Natural killer cell treated with Interleukin-12 subunit alpha and Interleukin-12 subunit beta and Interleukin-15 and Interleukin-18, amount 100 ng/mL, for 72 hours (primary cell): ENCODE measurements at places on chromosomes 7 and 10. TPM values are rescaled to one million over a fixed set of nuclear protein-coding genes. Genes with fewer than 3 reads are reported as not detected.

- H3K4me1 ChIP-seq: peaks cover 53% of the 10 kb centered on the region
- H3K27me3 ChIP-seq: no peaks in the 10 kb centered on the region
- no peak for DNase-seq
- no peak overlapping the region for H3K27ac ChIP-seq
These were observed 54.0 kb downstream of the CCNY start for GRCh38 chr10:35390161-35390840.

- H3K36me3 ChIP-seq: peaks cover 23% of the 10 kb centered on the region
- H3K4me1 ChIP-seq: peaks cover 42% of the 10 kb centered on the region
- H3K27ac ChIP-seq: no peak overlapping the region
- DNase-seq: no peak
- H3K4me3 ChIP-seq: no peak overlapping the region
These were observed 6.6 kb downstream of the YWHAG start for GRCh38 chr7:76352193-76352592.

DNA sequence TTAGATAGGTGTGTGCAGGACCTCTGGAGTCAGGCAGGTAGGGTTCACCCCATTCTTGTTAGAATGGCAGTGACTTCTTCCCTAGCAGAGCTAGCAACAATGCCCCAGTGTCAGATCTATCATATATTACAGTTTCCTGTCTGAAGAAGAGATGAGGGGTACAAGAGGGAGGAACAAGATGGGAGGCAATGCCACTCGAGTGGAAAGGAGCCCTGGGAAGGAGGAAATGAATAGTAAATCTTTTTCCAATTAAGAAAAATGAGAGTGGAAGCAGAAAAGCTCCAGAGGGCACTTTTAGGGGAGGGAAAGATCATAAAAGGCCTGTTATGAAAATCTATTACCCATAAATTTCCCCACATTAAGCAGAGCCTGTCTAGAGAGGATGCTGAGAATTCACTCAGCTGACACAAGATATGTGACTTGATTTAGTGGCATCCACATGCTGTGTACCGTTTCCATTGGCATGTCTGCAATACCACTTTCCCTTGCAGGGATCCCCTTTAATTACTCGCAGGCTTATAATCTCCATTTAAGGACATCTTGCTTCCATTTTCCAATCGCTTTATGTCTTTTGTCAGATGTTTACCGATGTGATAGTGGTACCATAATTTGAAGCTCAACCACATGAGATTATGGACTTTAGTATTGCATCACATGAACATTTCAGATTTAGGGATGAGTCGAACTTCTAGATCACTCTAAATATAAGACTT is 70.0 kb upstream of the AGBL3 start:
- no peaks in the 10 kb centered on the region for H3K4me1 ChIP-seq
- no peak overlapping the region for H3K27ac ChIP-seq
- DNase-seq: no peak
- peaks cover 8% of the 10 kb centered on the region for H3K27me3 ChIP-seq
- no peak overlapping the region for H3K4me3 ChIP-seq

GRCh38 chr7:134477954-134478353 is 19.1 kb upstream of the AKR1B1 start:
- no peak for DNase-seq
- H3K27me3 ChIP-seq: peaks cover 21% of the 10 kb centered on the region
- no peak overlapping the region for H3K27ac ChIP-seq
- H3K36me3 ChIP-seq: no peaks in the 10 kb centered on the region

- H3K27me3 ChIP-seq: no peaks in the 10 kb centered on the region
- no peaks in the 10 kb centered on the region for H3K36me3 ChIP-seq
- no peak overlapping the region for H3K4me3 ChIP-seq
- H3K27ac ChIP-seq: no peak overlapping the region
These were observed 11.6 kb upstream of the FRAT1 start for GRCh38 chr10:97307441-97307840.

DNA sequence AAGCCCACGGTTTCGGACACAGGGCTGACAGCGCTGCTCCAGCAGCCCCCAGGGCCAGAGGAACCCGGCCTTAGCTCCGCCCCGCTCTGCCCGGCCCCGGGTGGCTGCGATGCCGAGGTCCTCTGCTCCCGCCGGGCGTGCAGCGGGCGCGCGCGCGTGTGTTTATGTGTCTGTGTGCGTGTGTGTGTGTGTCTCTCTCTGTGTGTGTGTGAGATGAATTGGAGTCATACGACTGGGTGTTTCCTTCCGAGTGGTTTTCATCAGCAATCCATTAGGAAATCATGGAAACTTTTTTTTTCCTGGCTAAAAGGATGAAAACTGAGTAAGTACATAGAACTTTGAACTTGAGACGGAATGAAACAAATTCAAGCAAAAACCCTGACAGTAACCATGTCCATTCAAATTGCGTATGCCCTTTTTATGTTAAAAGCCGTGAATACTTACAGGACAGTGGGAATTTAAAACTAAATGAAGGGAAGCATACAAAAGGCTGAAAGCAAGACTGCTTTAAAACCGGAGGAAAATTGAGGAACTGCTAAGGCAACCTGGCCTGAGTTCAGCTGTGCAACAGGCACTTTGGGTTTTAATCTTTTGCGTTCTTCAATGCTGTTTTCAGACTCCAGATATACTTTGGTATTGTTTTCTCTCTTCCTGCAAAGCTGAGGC is at the start of gene CPED1:
CPED1 (plus strand) TSS at position 121 of the 666 bp plus-strand sequence. CDS start 911 bp downstream, outside the sequence.
- H3K27ac ChIP-seq: no peak within 1 kb of the TSS
- no peak for DNase-seq
- H3K27me3 ChIP-seq: peaks cover 61% of the 10 kb centered on the region
- peaks cover 17% of the 10 kb centered on the region for H3K4me1 ChIP-seq
- peak within 1 kb of the TSS; percentile 74 for H3K4me3 ChIP-seq

CPA2 gene
- not detected for total RNA-seq

SUN3 gene
- 0.71 TPM for total RNA-seq

ETV1 gene
- 1.8 TPM for total RNA-seq
